Mesothelial cell of epicardium (in vitro differentiated cells): ENCODE measurements at places on chromosomes 7 and 10. TPM values are rescaled to one million over a fixed set of nuclear protein-coding genes. Genes with fewer than 3 reads are reported as not detected.

TBXAS1 gene
- 3.1 to 4.7 TPM (median 3.9 TPM) in 3 replicates for total RNA-seq

DUSP5 gene
- total RNA-seq: 14.8 to 16.0 TPM (median 16.0 TPM) in 3 replicates

CYP26A1 gene
- total RNA-seq: 70.6 to 76.5 TPM (median 76.0 TPM) in 3 replicates

PLXNA4 gene
- 4.3 to 5.2 TPM (median 4.5 TPM) in 3 replicates for total RNA-seq

ADCK2 gene
- total RNA-seq: 24.9 to 28.8 TPM (median 26.6 TPM) in 3 replicates
